ENCODE measurements at places on chromosomes 5 and 9. TPM values are rescaled to one million over a fixed set of nuclear protein-coding genes. Genes with fewer than 3 reads are reported as not detected.

GRCh38 chr9:73515216-73515615, 363.6 kb downstream of the ANXA1 start:
- no peak for DNase-seq

- DNase-seq, result peak; percentile 19
These were observed 107.0 kb downstream of the ZNF354C start for GRCh38 chr5:179166886-179167841.

GRCh38 chr5:55657443-55657842, 54.7 kb downstream of the SLC38A9 start:
- no peak for DNase-seq

- no peak for DNase-seq
These were observed 25.8 kb downstream of the FPGS start for GRCh38 chr9:127828262-127829031.

OBP2B gene
- not detected for total RNA-seq

GRCh38 chr9:35341021-35341420, 148.9 kb upstream of the RUSC2 start:
- no peak for DNase-seq

- no peak for DNase-seq
These were observed 15.3 kb upstream of the SAP30L start for GRCh38 chr5:154430466-154430865.

- no peak for DNase-seq
These were observed 16.6 kb downstream of the USP20 start for GRCh38 chr9:129851821-129852220.

GRCh38 chr5:176508603-176509002, 28.6 kb downstream of the RNF44 start:
- no peak for DNase-seq

All from Daoy (cell line).